ENCODE measurements at places on chromosomes 7 and 10.

DNA sequence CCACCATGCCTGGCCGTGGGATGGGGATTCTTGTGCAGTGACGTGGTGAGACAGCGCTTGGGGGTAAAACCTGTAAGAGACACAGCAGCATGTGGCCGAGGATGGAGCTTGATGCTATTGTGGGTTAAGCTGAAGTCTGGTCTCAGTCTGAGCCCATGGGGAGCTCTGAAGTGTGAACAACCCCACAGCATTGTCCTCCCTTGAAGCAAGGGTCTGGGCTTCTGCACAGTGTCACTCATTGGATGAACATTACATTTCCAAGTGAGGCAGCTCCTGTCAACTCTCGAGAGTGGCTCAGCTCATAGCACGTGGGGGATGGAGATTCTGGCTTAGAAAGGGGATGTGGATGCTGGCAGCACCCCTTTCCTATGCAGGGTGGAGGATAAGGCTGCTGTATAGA lies 32.2 kb upstream of the ZNF438 start:
- DNase-seq, result no peak

GRCh38 chr7:95246831-95247370 lies 77.4 kb downstream of the PON1 start:
- no peak for DNase-seq

DNA sequence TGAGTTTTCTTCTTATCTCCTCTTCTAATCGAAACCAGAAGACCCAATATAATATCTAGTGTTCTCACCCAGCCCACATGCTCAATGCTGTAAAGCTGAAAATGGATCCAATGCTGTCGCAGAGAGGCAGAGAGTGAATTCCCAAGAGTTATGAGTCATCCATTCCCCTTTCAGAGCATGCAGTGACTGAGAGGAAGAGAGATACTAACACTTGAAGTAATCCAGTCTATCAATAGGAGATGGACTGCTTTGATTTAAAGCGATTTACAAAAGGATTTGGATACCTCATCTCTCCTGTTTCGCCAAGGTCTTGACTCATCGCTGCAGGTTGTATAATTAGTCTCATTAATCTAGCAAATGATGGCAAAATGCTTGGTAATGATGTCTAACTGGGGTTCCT lies 41.5 kb upstream of the PRKCQ start:
- no peak for DNase-seq

- no peak for DNase-seq
These were observed 82.7 kb upstream of the C1GALT1 start for GRCh38 chr7:7099584-7100014.

GRCh38 chr7:26127411-26127810 lies 24.6 kb upstream of the NFE2L3 start:
- no peak for DNase-seq

- no peak for DNase-seq
These were observed 389.1 kb upstream of the COBL start for GRCh38 chr7:51705701-51706100.

- DNase-seq, result no peak
These were observed 46.6 kb downstream of the CLEC2L start for GRCh38 chr7:139570119-139570518.

DNA sequence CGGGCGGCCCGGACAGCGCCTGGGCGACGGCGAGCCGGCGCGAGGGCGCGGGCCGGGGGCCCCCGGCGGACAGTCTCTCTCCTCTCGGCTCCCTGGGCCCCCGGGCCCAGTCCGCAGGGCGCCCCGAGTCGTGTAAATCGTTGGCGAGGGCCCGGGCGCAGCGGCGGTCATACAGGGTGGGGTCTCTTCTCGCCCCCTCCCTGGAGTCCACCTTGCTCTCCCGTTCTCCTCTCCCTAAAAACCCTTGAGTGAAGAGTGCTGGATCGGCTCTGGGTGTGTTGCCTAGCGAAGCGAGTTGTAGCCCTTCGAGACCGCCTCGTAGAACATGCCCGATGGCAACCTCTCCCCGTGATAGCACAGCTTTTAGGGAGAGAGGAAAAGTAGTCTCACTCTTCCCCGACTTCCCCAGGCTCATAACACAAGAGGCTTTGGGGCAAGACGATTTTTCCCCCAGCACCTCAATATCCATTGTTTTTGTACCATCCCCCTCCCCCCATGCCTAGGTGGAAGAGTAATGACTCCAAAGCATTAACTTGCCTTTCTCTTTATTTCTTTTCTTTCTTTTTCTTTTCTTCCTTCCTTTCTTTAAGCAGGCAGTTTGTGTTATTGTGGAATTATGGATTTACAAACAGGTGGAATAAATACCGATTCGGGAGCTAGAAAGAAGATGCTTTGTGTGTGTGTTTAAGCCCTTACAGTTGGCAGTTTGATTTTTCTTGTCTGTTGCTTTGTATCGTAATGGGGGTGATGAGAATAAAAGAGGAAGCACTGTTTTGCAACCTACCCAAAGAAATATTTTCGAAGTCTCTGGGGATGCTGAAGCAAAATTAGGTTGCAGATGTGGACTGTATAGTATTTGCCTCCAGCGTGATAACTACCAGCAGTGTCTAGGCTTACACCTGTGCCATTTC lies 822 bp downstream of the SHOC2 start:
- DNase-seq, result no peak

- no peak for DNase-seq
These were observed 19.6 kb upstream of the AGBL3 start for GRCh38 chr7:134966691-134967090.

DNA sequence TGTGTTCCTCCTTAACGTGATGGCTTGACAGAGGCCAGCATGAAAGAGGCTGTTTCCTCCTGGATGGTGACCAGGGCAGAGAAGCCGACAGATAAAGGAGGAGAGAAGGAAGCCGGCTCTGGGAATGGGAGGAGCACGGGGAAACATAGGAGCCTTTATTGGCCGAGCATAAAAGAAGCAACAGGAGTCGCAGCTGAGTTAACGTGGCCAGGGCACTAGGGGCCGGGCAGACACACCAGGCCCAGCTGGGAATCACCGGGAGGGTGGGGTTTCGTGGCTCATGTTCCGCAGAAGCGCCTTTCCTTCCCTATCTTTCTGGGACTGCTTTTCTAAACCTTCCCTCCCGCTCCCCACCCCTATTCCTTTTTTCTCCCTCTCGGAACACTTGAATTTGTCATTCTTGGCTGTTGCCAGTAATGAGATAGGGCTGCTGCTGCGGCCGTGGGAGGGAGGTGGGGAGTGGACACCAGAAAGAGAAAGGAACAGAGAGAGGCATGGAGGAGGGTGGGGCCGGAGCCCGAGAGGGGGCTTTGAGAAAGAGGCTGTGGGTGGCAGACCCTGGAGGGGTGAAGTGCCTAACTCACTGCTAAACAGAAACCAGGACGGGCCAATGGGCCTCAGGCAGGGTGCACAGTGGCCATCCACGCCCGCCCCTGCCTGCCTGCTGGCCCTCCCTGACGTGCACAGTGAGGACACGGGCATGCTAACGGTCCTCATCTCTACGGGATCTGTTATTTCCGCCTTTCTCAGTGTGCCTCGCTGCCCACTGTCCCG lies 65.2 kb downstream of the COL13A1 start:
- no peak for DNase-seq

GRCh38 chr10:63896992-63897391 lies 375.8 kb downstream of the REEP3 start:
- DNase-seq, result no peak

- peak; percentile 6 for DNase-seq
These were observed 470.0 kb downstream of the SUGCT start for GRCh38 chr7:40604601-40605438.

DNA sequence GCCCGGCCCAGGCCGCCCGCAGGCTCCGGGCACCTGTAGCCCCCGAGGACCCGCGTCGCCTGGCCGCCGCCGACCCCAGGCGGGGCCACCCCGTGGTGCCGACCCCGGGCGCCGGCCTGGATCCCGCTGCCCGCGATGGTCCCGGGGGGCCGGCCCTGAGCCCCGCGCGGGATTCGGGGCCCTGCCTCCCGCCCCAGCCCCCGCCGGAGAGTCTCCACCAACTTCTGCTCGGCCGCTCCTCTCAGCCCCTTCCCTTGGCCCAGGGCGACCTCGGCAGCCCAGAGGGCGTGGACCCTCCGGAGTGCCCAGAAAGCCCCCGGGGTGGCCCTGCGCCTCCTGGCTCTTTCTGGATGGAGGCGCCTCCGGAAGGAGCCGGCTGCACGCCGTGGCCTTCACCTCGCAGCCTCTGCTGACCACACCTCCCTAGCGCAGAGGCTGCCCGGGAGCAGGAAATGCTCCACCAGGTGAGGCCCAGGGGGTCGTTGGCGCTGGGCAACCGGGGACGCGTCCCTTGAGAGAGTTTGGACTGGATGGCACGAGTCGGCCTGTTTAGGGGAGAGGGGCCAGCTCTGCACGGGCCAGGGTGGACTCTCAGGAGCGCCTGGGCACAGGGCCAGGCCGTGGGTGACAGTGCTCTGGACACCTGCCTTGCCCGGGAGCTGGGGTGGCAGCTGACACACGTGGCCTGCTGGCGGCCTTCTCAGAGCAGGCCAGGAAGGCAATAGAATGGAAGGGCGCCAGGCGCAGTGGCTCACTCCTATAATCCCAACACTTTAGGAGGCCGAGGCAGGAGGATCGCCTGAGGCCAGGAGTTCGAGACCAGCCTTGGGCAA lies 529 bp downstream of the ZNF853 start:
- no peak for DNase-seq

DNA sequence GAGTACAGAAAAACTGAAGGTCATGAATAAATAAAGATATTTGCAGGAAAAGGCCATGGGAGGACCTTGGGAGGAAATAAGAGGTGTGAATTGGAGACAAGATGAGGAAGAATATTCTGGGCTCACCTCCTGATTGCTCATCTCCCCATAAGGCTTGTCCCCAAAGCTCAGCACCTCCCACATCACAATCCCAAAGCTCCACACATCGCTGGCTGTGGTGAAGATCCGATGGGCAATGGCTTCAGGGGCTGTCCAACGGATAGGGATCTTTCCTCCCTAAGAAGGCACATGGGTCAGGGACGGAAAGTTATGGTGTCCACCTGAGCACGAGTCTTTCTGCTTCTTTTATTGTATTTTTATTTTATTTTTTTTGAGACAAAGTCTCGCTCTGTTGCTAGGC lies 12.9 kb downstream of the ZYX start:
- no peak for DNase-seq

- DNase-seq, result no peak
These were observed 115.5 kb downstream of the BUB3 start for GRCh38 chr10:123269675-123270074.

DNA sequence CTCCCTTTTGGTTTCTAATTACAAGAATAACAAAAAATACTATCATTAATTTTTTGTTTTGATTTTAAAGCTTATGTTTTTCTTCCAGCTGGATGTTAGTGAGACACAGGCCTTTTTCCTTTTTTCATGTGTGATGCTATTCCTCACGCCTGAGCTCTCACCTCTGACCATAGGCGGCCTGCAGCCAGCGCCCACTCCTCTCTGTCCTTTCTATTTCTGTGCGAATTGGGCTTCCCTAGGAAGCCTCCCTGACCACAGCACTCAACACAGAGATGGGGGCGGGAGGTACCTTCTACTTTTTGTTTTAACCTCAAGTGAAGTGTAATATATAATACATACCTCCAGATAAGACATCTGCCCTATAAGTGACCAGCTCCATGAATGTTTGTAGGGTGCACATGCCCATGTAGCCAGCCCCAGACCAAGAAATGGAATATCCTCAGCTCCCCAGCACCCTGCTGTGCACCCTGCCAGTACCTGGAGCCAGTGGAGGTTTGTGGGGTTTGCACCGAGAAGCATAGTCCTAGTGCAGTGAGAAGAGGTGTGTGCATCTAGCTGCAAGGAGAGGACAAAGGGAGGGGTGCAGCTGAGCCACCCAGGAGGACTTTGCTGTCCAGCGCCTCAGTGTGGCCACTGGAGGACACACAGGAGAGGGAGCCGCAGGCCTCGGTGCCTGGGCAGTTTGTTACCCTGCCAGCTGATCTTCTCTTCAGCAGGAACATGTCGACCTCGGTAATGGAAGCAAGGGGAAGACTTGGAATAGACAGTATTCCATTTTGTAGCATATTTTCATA lies 38.5 kb downstream of the BNIP3 start:
- no peak for DNase-seq

DNA sequence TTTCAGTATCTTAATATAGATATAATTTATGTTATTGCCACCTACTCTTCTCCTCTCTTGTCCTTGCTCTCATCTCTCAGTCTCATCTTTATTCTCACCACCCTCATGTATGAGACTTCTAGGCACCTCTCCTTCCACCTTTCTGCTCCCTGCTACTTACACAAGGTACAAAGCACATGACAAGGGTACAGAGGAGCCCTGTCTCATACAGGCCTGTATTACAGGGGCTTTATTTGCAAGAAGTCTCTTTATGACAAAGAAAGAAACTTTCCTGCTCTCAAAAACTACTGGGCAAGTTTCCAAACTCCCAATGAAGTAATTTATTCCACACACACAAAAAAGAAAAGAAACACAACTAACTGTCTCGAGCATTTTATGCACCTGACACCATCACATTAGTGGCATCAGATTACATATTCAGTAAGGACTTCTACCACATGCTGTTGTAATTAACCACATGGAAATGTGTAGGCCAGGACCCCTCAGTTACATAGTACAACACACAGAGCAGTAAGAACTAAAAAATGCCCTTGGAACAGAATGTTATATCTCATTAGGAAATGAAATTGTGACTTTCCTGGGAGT lies 253.1 kb downstream of the FZD1 start:
- DNase-seq, result no peak
